Central memory CD4-positive, alpha-beta T cell (primary cell): ENCODE measurements at places on chromosomes 1 and 21.

DNA sequence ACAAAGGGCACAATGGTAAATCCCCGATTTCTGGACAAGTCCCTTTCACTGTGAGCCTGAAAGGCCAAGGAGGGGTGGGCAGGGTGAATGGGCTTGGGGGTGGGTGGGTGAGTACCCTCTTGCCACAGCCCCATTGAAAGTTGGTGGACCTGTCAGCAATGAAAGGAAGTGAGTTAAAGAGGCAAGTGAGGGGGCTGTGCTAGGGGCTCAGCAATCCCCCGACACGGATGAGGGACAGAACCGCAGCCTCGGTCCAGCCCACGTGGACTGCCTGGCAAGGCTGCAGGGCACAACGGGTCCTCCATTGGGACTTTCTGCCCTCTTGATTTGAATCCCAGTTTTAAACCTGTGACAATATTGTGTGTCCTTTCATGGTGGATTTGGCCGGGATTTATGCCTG lies 255.3 kb downstream of the FOXD2 start:
- no peak for DNase-seq

DNA sequence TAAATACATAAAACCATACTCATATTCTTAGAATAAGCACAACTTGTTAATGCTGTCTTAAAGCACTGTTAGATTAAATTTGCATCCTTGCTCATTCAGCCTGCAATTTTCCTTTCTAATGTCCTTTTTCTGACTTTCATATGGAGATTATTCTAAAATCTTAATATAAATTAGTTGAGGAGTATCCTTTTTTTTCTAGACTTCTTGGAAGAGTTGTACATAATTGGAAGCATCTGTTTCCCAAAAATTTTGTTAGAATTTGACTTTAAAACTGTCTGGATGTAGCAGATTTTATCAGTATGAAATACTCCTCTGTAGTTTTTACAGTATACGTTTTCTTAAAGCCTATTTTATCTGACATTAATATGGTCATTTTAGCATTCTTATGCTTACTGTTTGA lies 9.7 kb downstream of the KIFAP3 start:
- no peak for DNase-seq

- no peak for DNase-seq
Measured at GRCh38 chr1:3881193-3881480, 18.9 kb downstream of the C1orf174 start.

DNA sequence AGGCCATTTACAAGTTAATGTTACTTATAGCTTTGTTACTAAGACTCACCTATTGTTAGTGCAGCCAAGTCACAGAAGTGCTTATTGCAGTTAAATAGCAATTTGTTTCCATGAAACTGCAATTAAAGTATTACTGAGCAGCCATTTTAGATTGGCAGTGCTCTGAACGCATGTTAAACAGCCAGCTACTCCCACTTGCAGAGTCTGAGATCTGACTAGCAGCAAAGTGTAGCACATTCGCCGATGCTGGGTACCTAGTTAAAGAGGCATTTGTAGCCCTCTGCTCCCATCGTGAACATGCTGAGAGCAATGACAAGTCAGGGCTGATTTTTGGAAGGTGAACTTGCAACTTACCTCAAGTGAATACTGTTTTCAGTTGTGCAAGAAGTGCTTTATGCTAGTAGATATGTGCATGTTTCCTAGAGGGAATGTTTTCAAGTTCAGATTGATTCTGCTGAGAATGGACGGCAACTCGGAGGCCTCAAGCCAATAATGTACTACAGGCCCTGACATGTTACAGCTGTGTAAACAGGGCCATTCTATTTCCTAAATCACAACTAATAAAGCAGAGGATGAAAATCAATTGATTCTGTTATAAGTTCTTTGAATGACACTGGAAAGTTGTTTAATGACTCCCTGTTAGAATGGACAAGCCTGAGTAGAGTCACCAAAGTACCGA lies 19.8 kb downstream of the LMO4 start:
- no peak for DNase-seq
